Activated T-helper 2 cell treated with anti-CD3 and anti-CD28 coated beads, Interferon-gamma antibody, Interleukin-2, Interleukin-4, amounts not matched to agents 10 μg/mL and 5 μg/mL and 100 μg/mL, durations not matched to agents 14 hours and 24 hours and 36 hours (primary cell): ENCODE measurements at places on chromosomes 6 and 20. TPM values are rescaled to one million over a fixed set of nuclear protein-coding genes. Genes with fewer than 3 reads are reported as not detected.

Gene LPA
- total RNA-seq: not detected in 2 replicates

Gene ECT2L
- total RNA-seq: not detected in 2 replicates

Gene CCN5
- not detected in 2 replicates for total RNA-seq

Gene BPIFB1
- total RNA-seq: not detected in 2 replicates

Gene IPCEF1
- 0.34 and 0.69 TPM in 2 replicates for total RNA-seq

Gene DEFB132
- not detected in 2 replicates for total RNA-seq

Gene BYSL
- 58.2 and 60.5 TPM in 2 replicates for total RNA-seq

Gene PM20D2
- total RNA-seq: 14.8 and 15.3 TPM in 2 replicates

Gene SEMG1
- total RNA-seq: not detected in 2 replicates

Gene XPO5
- 114 and 119 TPM in 2 replicates for total RNA-seq

Gene B3GAT2
- not detected in 2 replicates for total RNA-seq

Gene ZFP57
- 2.6 and 3.0 TPM in 2 replicates for total RNA-seq

Gene VGLL2
- total RNA-seq: not detected in 2 replicates

Gene PKIB
- 0.44 and 0.52 TPM in 2 replicates for total RNA-seq

Gene COX7A2
- 529 and 542 TPM in 2 replicates for total RNA-seq

Gene PPP1R14C
- total RNA-seq: 0.11 and 0.23 TPM in 2 replicates

Gene SPAG4
- 6.9 and 11.8 TPM in 2 replicates for total RNA-seq

Gene RPP40
- 11.7 and 12.2 TPM in 2 replicates for total RNA-seq

GRCh38 chr20:45436732-45437485 lies 21.0 kb downstream of the PIGT start:
- DNase-seq: peak; percentile 74

DNA sequence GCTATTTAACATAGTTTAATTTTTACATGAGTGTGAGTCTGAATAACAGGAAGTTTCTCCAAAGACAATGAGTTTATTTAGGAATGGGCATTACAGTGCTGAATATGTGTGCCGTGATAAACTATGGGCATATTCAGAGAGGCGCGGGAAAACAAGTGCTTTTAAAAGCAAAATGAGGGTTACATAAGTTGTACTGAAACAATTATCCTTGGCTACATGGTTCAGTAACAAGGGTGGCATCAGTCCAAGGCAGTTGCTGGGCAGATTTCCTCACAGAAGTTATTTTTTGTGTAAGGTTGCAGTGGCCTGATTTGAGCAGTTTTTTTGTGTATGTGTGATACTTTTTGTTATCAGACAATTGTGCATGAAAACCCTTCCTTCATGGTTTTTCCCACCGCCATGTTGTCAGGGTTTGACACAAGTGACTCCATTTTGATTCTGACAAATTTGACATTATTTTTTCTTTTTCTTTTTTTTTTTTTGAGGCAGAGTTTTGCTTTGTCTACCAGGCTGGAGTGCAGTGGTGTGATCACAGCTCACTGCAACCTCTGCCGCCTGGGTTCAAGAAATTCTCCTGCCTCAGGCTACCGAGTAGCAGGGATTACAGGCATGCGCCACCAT lies 22.3 kb upstream of the PXDC1 start:
- DNase-seq: no peak

DNA sequence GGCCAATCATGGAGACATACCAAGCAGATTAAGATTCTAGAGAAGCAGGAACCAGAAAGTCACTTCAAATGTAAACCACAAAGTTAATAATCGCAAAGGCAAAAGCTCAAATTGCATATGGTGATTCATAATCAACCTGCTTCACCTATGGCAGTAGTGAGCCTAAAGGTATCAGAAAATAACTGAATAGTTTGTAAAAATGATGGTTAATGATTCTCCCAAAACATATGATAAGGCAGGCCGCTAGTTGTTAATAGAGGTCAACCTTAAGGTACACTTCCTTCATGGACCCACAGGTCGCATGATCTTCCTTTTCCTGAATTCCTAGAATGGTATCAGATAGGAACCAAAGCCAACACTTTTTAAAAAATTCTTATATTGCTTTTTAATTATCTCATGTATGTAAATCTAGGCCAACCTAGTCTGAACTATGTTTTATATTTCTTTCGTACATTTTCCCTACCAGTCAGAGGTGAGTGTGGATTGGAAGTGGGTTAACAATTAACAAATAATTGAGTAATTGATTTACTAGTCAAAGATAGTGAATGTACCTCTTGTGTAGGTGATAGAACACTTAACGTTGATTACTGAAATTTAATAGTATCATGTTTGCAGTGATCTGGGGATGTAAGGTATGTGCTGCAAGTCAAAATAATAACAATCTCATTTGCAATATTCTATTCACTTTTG lies 16.4 kb downstream of the TAAR2 start:
- DNase-seq: no peak

DNA sequence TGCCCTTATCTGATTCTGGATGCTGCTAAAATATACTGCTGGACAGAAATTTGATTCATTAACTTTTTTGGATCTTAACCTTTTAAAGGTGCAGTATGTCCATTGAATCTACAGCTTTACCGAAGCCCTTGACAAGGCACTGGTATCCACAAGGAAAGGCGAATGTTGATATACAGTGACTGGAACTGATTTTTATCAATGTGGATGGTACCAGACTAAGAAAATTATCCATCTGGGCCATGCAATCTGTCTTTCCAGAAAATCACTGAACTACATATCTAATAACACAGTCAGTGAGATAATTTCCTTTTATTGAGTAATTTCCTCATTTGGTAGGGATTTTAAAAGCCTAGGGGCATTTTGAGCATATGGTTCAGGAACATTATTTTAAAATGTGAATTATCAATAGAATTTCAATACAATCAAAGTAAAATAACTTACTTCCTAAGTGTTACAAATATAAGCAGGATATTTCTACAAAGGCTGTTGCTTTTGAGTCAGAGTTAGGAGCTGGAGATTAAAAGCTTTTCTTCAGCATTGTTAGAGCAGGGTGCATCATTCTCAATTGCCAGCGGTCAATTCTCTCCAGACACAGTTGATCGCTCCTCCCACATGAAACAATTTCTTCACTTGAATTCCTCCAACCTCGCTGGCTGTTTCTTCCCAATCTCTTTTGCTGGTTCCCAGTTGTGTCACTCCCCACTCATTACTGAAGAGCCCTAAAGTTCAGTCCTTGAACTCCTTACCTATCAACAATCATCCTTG lies 585.3 kb upstream of the FLRT3 start:
- DNase-seq: no peak

- no peak for DNase-seq
These were observed 211.4 kb downstream of the FOXC1 start for GRCh38 chr6:1821164-1821512.

- DNase-seq: no peak
These were observed 2.8 kb upstream of the VWA7 start for GRCh38 chr6:31779908-31780307.

GRCh38 chr20:8126841-8127378 lies 5.2 kb upstream of the PLCB1 start:
- no peak for DNase-seq

DNA sequence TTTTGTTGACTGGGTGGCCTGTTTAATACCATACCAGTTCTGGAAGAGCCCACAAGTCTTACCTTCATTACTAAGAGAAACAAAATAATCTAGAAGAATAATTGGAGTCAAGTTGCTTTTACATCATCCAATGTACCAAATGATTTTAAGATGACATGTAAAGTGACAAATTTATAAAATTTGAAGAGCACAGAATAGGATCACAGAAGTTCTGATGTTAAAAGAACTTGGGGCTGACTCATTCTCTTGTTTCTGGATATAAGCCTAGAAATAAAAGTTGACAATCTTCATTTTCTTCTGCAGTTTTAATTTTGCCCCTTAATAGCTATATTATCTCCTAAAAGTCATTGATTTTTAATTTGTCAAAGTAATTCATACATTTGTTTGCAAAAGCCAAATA lies 317.5 kb upstream of the MARCKS start:
- no peak for DNase-seq

DNA sequence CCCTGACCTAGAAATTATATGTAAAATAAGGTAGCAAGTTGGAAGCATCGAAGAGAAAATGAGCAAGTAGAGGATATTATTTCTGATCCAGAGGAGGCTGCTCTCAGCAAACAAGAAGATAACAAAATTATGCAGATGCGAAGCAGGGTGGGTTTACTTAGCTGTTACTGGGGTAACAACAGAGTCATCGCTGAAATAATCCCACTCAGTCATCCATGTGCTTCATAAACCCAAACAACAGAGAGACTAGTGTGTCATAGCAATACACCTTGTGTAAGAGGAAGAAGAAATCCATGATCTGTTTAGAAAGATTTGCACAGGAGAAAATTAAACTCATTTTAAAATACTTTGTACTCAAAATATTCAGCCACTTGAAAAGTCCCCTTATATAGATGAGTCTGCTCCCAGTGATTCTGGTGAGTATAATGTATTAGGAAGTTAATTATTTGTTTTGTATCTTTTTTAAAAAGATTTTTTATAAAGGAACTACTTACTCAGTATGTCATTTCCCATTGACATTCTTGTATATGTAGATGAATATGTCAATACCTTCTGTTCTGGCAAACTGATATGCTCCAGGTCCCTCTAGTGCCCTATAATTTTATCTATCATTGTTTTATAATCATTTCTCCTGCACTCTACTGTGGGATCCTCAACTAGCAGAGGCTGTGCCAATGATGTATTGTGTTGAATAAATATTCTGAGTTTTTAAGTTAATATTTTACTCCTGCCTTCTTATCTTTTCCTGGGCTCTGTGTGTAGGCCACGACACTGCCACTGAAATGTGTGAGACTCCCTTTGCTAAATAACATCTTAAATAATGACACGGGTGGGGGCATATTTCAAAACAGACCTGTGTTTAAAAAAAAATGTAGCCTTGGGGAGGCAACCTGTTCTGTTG lies 8.6 kb upstream of the HIVEP2 start:
- no peak for DNase-seq

- DNase-seq: no peak
These were observed 14.1 kb downstream of the MYBL2 start for GRCh38 chr20:43680981-43681380.

- no peak for DNase-seq
These were observed 216.9 kb downstream of the GMDS start for GRCh38 chr6:2028457-2029038.

GRCh38 chr20:38136421-38137245 lies 28.4 kb downstream of the TGM2 start:
- DNase-seq: no peak

GRCh38 chr6:99119109-99120031 lies 171.6 kb upstream of the FBXL4 start:
- DNase-seq: no peak

- DNase-seq: no peak
These were observed 684.8 kb downstream of the QKI start for GRCh38 chr6:164099269-164099865.

GRCh38 chr6:14313248-14313647 lies 195.7 kb downstream of the CD83 start:
- no peak for DNase-seq

DNA sequence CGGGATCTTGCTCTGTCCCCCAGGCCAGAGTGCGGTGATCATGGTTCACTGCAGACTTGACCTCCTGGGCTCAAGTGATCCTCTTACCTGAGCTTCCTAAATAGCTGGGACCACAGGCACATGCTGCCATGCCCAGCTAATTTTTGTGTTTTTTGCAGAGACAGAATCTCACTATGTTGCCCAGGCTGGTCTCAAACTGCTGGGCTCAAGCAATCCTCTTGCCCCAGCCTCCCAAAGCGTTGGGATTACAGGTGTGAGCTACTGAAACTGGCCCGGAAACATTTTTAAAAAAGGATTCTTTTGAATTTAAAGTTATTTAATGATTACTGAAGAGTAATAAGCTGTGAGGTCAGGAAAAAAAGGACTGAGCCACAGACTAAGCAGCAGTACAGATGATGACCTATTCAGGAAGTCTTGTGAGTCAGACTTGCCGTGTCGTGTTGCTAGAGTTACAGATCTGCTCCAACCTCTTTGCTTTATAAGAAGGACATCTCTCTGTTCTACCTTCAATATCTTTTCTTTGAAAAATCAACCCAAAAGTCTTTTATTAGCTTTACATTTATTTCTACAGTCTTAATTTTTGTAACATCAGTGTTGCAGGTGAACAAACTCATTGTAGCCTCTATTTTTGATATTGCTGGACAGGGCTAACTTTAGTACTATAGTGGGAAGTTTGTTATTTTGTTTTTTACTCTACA lies 108.7 kb downstream of the NCOA3 start:
- DNase-seq: peak; percentile 64

DNA sequence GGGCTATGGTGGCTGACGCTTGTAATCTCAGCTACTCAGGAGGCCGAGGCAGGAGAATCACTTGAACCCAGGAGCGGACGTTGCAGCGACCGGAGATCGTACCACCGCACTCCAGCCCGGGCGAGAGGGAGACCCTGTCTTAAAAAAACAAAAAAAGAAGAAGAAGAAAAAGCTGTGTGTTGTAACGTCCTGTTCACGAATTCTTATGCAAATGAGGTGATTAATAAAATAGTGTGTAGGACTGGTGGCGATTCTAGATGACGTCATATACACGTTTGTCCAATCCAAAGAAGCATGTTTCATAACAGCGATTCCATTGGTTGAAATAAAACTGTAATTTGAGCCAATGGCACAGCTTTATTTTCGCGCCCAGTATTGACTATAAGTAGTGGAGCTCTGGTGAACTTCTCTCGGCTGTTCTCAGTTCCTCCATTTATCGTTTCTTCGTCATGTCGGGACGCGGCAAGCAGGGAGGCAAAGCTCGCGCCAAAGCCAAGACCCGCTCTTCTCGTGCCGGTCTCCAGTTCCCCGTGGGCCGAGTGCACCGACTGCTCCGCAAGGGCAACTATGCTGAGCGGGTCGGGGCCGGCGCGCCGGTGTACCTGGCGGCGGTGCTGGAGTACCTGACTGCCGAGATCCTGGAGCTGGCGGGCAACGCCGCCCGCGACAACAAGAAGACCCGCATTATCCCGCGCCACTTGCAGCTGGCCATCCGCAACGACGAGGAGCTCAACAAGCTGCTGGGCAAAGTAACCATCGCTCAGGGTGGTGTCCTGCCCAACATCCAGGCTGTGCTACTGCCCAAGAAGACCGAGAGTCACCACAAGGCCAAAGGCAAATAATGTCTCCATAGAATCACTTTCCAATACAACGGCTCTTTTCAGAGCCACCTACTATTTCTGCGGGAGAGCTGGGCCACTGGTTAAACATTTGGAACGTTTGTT lies 47.0 kb downstream of the OR2B2 start:
- DNase-seq: peak; percentile 83

GRCh38 chr6:17870300-17871188 lies 116.9 kb downstream of the KIF13A start:
- DNase-seq: no peak

DNA sequence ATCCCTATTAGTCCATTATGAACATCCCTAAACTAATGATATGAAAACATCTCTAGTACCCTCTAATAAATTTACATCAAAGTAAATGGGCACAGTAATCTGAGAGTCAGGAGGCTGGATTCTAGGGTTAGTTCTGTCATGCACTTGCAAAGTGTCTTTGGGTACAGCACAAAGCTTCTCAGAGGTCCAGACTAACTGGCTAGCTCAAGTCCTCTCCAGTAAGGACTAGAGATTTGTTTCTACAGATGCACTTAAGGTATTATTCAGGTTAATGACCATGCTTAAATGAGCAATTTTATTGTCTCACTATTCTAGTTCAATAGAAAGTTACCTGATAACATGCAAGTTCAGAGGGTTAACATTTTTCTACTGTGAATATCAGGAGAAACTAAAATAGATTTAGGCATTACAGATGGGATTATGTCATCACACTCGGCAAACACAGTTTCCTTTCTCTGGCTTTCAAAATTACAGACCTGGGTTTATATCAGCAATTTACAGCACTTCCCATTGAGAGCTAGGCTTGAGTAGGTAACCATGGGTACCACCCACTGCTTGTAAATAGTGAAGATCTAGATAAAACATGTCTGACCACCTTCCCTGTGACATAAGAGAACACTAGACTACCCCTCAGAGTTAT lies 402.9 kb upstream of the RUNX2 start:
- DNase-seq: no peak

GRCh38 chr6:58113960-58114359 lies 796.5 kb downstream of the PRIM2 start:
- no peak for DNase-seq

- no peak for DNase-seq
These were observed 34.7 kb upstream of the IRF4 start for GRCh38 chr6:356828-357251.
